ENCODE measurements at places on chromosomes 1 and 21. TPM values are rescaled to one million over a fixed set of nuclear protein-coding genes. Genes with fewer than 3 reads are reported as not detected.

DNA sequence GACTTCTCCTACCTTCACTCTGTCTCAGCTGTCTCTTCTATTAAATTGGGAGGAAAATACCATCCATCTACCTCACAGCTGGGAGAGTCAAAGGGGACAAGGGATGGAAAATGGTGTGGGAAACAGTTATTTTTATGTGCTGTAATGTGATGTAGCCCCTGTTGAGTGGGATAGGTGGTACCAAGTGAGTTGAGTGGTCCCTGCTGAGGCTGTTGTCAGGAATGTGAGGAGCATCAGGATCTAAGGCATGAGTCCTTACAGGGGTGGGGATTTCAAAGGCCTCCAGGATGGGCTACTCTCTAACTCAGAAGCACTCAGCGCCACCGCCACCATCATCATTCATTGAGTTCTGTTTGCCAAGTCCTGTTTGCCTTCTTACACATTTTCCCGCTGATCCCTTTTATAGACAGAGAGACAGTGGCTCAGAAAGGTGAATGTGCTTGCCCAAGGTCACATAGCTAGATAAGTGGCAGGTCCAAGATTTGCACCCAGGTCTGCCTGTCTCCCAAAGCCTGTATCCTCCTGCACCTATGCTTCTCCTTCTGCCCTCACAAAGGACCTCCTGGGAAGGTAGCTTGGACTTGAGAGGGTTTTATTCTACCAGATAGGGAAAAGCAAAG lies 4.6 kb upstream of the ID3 start:
- H3K27ac ChIP-seq, result no peak overlapping the region
- no peaks in the 10 kb centered on the region for H3K36me3 ChIP-seq
- H3K4me3 ChIP-seq, result no peak overlapping the region
- DNase-seq, result no peak

DNA sequence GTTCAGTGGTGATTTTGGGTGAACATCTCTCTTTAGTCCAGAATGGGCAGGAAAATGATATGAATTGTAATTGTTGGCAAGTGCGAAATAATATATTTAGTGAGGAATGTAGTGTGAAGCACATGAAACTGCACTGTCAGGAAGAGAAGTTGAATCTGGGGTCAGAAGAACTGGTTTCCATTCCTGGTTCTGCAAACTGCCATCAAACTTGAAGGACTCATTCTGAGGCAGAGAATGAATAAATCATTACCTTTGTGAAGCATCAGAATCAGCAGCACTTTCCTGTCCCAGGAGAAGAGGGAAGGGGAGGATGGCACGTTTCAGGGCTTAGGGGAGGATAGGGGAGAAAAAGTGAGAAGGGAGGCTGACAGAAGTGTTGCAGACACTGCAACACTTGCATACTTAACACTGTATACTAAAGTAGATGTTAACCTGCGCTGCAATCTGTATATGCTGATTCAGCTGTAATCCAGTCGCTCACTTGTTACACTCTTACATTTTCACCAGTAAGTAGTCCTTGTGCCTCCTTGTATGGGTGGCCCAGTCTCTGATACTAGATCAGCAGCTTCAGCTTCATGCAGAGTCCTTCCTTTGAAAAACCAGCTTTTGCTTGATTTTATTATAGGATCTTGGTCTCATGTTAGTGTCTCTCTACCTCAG lies 10.5 kb upstream of the RPTN start:
- peaks cover 4% of the 10 kb centered on the region for H3K27me3 ChIP-seq
- H3K27ac ChIP-seq, result no peak overlapping the region
- no peak overlapping the region for H3K4me3 ChIP-seq
- H3K4me1 ChIP-seq, result no peaks in the 10 kb centered on the region
- DNase-seq, result no peak
- no peaks in the 10 kb centered on the region for H3K36me3 ChIP-seq

- H3K4me3 ChIP-seq, result no peak overlapping the region
- H3K36me3 ChIP-seq, result no peaks in the 10 kb centered on the region
- DNase-seq, result no peak
- H3K4me1 ChIP-seq, result no peaks in the 10 kb centered on the region
Measured at GRCh38 chr21:39696196-39696595, 48.8 kb upstream of the IGSF5 start.

DNA sequence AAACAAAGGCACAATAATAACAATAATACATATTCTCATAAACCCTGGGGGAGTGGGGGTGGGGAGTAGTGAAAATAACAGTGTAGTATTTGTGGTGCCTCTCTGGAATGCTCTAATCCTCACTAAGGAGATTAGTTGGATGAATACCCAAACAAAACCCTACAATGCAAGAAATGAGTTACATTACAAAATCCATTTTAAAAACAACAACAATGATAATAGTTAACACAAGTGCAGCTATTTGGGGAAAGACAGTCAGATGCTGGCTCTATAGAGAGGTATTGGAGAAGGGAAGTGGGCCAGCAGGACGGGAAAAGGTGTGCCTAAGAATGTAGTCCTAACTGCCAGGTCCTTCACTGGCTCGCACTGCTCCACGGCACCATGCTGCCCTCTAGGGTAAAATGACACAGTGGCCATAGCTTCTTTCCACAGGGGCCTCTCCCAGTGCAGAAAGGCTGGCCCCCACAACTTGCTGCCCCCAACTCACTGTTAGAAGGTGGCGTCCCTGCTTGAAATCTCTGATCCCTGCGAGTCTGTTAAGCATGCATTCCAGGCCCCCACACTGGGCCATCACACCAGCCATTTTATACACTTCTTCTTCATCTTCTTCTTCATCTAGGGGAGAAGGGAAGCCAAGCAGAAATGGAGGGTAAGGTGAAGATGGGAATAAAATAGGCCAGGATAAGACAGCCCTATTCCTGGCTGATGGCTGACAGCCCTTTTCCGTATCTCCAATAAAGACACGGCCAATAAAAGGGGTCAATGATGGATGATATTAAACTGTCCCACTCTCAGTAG lies 113.8 kb downstream of the UBR4 start:
- no peak overlapping the region for H3K27ac ChIP-seq
- peak; percentile 55 for DNase-seq
- no peaks in the 10 kb centered on the region for H3K27me3 ChIP-seq
- H3K4me3 ChIP-seq, result no peak overlapping the region

DNA sequence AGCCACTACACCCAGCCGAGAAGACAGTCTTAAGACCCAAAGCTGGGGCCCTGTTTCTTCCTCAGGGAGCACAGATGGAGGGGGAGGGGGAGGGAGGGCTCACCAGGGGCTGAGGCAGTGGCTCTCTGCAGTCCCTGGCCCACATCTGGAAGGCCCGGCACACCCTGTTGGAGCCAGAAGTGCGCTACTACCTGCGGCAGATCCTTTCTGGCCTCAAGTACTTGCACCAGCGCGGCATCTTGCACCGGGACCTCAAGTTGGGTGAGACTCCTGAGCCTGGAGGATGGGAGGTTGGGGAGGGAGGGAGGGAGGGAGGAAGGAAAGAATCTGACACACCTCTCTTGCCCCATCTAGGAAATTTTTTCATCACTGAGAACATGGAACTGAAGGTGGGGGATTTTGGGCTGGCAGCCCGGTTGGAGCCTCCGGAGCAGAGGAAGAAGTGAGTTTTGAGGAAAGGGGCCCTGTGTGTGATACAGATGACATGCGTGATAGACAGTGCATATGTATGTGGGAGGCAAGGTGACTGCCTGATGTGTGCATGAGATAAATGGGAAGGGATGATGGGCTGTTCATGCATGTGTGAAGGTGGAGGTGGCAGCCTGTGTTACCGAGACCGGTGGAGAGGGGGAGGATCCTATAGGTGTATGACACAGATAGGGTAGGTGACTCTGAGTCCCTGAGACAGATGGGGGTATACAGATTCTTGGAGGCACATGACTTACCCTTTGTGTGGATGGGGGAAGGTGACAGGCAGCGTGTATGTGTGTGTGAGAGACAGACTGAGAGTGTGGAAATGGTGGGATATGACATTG lies 1.5 kb downstream of the PLK3 start:
- H3K4me1 ChIP-seq, result peaks cover 32% of the 10 kb centered on the region
- H3K36me3 ChIP-seq, result peaks cover 4% of the 10 kb centered on the region
- H3K27ac ChIP-seq, result no peak overlapping the region
- DNase-seq, result peak; percentile 39

- no peak for DNase-seq
- no peak overlapping the region for H3K4me3 ChIP-seq
- no peaks in the 10 kb centered on the region for H3K4me1 ChIP-seq
- no peaks in the 10 kb centered on the region for H3K27me3 ChIP-seq
- H3K27ac ChIP-seq, result no peak overlapping the region
Measured at GRCh38 chr1:66848193-66848592, 47.1 kb upstream of the INSL5 start.

DNA sequence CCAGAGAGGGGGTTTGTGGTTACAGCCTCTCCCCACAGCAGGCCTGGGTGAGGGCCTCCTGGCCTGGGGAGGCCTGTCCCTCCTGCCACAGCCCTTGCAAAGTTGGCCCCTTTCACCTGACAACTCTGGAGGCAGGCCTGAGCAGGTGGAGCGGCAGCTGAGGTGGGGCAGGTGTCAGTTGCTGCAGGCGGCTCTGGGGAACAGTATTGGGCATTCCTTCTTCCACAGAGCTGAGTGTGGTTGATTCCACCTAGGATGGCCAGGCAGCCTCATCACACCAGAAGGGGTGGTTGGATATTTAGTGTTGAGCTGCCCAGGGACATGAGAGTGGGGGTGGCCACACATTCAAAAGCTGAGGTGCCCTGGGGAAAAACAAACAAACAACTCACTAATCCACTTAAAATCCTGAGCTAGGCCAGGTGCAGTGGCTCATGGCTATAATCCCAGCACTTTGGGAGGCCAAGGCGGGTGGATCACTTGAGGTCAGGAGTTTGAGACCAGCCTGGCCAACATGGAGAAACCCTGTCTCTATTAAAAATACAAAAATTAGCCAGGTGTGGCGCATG lies 31.1 kb downstream of the PIGP start:
- no peaks in the 10 kb centered on the region for H3K4me1 ChIP-seq
- H3K27me3 ChIP-seq, result peaks cover 6% of the 10 kb centered on the region
- no peak for DNase-seq
- no peak overlapping the region for H3K27ac ChIP-seq

DNA sequence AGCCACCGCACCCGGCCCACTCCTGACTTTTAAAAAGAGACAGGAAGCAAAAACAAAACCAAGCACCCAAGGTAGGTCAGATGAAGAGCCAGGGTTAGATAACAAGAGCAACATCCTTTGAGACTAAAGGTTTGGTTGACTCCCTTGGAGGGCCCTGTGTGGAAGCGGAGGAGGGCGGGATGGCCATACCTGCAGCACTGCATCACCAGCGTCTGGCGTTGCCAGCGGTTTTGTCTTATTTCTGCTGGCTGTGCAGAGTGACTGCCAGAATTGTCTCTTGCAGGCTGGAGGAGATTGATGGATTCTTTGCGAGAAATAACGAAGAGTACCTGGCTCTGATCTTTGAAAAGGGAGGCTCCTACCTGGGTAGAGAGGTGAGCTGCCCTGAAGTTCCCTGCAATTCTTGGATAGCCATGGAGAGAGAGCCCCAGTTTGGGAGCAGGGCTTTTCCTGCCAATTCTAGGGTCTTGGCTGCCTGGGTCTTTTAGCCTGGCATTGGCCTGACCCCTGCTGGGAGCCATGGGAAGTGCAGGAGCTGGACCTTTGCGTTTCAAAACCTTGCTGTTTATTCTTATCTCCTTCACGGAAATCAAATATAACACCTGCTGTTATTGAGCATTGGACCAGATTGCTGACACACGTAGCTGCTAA lies 24.0 kb downstream of the QSOX1 start:
- H3K27ac ChIP-seq, result no peak overlapping the region
- no peak overlapping the region for H3K4me3 ChIP-seq
- peak; percentile 64 for DNase-seq
- H3K4me1 ChIP-seq, result no peaks in the 10 kb centered on the region
- H3K36me3 ChIP-seq, result peaks cover 8% of the 10 kb centered on the region
- H3K27me3 ChIP-seq, result no peaks in the 10 kb centered on the region

GRCh38 chr1:214455479-214455878 lies 95.9 kb downstream of the PTPN14 start:
- peak overlapping the region; percentile 94 for H3K27ac ChIP-seq
- DNase-seq, result no peak
- H3K4me3 ChIP-seq, result no peak overlapping the region
- H3K36me3 ChIP-seq, result peaks cover 3% of the 10 kb centered on the region

HES3 gene
- not detected for total RNA-seq

KDM1A gene
- 111 TPM for total RNA-seq

AK5 gene
- 3.3 TPM for total RNA-seq

GNG4 gene
- total RNA-seq, result not detected

All from endothelial cell of umbilical vein (primary cell).